ENCODE measurements at places on chromosomes 12 and 14. TPM values are rescaled to one million over a fixed set of nuclear protein-coding genes. Genes with fewer than 3 reads are reported as not detected.

Gene PSME1
- polyA plus RNA-seq, result 698 TPM

Gene CMKLR1
- polyA plus RNA-seq, result not detected

Gene SCN8A
- 0.33 TPM for polyA plus RNA-seq

Gene KLRB1
- polyA plus RNA-seq, result 0.43 TPM

Gene DCAF4
- 12.7 TPM for polyA plus RNA-seq

DNA sequence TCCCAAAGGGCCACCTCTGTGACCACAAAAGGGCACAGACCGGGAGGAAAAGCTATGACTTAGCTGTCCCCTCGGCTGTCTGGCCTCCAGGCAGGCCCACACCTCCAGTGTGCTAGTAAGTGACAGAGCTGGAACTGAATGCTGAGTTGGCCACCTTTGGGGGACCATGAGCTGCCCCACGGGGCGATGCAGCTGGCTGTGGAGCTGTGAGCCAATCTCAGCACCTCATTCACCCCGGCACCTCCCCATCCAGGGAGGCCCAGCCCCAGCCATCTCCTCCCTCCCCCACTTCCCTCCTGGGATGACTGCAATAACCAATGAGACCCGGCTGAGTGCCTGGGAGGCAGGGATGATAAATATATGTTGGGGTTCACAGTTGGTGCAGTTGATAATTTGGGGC lies 12.2 kb upstream of the TESC start:
- H3K27me3 ChIP-seq, result no peaks in the 10 kb centered on the region
- H3K4me3 ChIP-seq, result no peak overlapping the region
- no peak overlapping the region for H3K27ac ChIP-seq
- DNase-seq, result no peak
- H3K36me3 ChIP-seq, result no peaks in the 10 kb centered on the region

GRCh38 chr12:50932787-50933280 lies 19.5 kb upstream of the HIGD1C start:
- DNase-seq, result no peak
- H3K27ac ChIP-seq, result no peak overlapping the region
- H3K4me3 ChIP-seq, result no peak overlapping the region
- no peaks in the 10 kb centered on the region for H3K4me1 ChIP-seq

GRCh38 chr14:89206389-89207031 lies 210.5 kb downstream of the FOXN3 start:
- no peak for DNase-seq
- no peak overlapping the region for H3K27ac ChIP-seq
- H3K4me1 ChIP-seq, result peaks cover 12% of the 10 kb centered on the region
- H3K4me3 ChIP-seq, result no peak overlapping the region
- no peaks in the 10 kb centered on the region for H3K36me3 ChIP-seq

GRCh38 chr12:93766796-93767523 lies 89.8 kb downstream of the CRADD start:
- no peaks in the 10 kb centered on the region for H3K4me1 ChIP-seq
- no peak overlapping the region for H3K4me3 ChIP-seq
- DNase-seq, result peak; percentile 44

DNA sequence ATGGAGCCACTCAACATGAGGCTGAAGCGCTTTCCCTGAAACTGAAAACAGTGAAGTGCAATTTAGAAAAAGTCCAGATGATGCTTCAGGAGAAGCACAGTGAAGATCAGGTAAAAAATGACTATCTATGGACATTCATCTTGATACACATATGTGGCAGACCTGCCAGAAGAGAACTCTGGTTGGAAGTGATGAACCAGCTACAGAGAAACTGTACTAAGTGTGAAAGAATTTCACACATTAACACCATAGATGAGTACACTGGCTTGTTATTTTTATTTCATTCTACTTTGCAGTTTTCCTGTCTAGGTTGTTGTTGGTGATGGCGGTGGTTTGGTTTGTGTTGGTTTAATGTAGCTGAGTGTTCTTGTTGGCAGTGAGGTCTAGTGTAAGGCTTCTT lies 174.7 kb downstream of the ESR2 start:
- no peak overlapping the region for H3K4me3 ChIP-seq
- DNase-seq, result no peak
- H3K4me1 ChIP-seq, result no peaks in the 10 kb centered on the region
- no peak overlapping the region for H3K27ac ChIP-seq

DNA sequence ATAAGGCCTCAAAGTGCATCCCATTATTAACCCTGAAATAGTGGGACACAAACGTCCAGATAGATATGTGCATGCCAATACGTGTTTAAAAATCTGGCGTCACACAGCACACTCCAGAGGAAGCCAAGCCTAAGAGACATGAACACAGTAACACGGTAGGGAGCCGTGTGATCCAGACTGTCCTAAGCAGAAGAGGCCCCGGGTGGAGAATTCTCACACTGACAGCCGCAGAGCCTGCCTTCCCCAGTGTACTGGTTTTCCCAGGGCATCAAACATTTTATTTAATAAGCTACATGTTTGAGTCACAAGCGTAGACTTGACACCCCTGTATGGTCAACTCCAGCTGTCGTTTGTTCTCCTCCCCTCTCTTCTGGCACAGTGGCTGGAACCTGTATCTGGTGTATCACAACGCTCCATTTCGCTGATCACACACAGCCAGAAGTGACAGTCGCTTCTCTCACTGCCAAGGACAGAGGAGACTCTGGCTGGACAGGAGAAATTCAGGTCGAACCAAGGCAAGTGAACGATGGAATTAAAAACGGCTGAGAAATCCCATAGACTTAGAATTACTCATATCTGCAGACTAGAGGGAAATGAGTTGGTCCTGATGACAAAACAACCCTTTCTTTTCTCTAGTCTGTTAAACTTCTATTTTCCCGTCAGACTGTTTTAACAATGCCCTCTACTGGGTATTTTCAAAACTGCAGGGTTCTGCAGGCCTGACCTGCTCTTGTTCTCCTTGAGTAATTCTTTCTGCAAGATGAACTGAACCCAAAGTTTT lies 359.9 kb downstream of the RGS6 start:
- no peak overlapping the region for H3K4me3 ChIP-seq
- DNase-seq, result no peak
- no peaks in the 10 kb centered on the region for H3K27me3 ChIP-seq
- H3K36me3 ChIP-seq, result no peaks in the 10 kb centered on the region

GRCh38 chr12:91974541-91975085 lies 171.0 kb downstream of the BTG1 start:
- H3K36me3 ChIP-seq, result no peaks in the 10 kb centered on the region
- no peaks in the 10 kb centered on the region for H3K27me3 ChIP-seq
- no peak overlapping the region for H3K27ac ChIP-seq
